Activated T-cell treated with anti-CD3 and anti-CD28 coated beads, Interleukin-2, amount 50 U/mL, for 72 hours (primary cell): ENCODE measurements at places on chromosomes 1 and 21.

- DNase-seq: no peak
Measured at GRCh38 chr1:8382608-8383505, 64.9 kb downstream of the SLC45A1 start.

DNA sequence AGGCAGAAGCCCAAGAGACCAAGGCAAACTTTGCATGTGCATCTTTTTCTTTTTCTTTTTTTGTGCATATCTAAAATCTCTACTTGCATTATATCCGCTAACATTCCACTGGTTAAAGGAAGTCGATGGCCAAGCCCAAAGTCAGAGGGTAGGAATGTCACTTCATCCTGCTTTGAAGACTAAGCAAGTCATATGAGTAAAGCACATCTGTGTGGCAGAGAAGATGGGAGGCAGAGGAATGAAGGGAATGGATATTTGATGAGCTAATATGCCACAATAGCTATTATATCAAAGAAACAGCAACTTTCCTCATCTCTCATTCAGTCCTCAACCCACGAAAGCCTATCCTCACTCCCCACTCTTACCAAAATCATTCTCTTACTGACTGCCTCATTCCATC is 59.3 kb downstream of the RNF220 start:
- no peak for DNase-seq

GRCh38 chr1:97350662-97351061 is 570.2 kb downstream of the DPYD start:
- no peak for DNase-seq

DNA sequence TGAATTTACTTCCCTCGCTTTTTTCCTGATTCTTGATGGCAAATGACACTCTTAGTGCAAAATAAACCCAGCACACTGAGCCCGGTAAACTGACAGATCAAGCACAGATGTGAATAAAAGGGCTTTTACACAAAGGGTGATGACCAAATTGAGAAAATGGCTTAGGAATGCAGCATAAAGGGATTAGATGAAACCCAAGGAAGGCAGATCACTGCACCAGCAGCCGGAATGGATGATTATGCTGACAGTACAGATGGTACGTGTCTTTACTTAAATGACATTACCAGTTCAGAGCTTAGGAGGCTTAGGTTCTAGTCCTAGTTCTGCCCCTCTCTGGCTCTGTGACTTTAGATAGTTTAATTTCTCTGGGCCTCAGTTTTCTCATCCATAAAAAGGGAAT is 12.0 kb downstream of the PKP1 start:
- no peak for DNase-seq

DNA sequence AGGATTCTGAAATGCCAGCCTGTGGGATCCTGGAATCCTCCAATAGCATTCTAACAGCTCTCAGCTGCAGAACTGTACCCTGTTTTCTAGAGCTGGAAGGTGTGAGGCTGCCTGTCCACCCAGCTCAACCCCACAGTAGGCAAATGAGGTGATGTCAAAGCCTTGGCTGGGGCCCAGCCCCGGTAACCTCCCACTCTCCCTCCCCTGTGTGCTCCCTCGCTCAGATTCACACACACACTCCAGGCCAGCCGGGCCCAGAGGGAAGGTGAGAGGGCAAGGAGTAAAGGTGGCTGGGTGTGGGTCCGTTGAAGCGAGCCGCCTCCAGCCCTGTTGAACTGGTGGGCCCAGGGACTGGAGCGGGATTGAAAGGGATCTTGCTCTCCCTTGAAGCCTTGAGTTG is at the start of gene BSND:
TSS of gene BSND (plus strand) at position 257 of the 400 bp plus-strand sequence. CDS start 254 bp downstream, outside the sequence.
- DNase-seq: no peak

DNA sequence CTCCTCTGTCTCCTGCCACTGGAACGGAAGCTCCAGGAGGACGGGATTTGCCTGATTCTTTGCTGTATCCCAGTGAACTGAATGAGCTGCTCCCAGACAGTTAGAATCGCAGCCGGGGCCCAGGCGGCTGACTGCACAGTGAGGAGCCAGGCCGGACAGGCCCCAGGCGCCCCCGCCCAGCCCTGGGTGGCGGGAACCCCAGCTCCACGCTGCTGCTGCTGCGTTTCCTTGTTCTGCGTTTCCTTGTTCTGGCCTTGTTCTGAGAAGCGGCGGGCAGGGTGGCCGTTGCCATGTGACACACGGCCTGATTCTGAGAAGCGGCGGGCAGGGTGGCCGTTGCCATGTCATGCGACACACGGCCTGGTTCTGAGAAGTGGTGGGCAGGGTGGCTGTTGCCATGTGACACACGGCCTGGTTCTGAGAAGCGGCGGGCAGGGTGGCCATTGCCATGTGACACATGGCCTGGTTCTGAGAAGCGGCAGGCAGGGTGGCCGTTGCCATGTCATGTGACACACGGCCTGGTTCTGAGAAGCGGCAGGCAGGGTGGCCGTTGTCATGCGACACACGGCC is 56.2 kb downstream of the SLC37A1 start:
- DNase-seq: no peak
